ENCODE measurements at places on chromosomes 1 and 21. TPM values are rescaled to one million over a fixed set of nuclear protein-coding genes. Genes with fewer than 3 reads are reported as not detected.

MROH7 gene
- total RNA-seq = 5.3 TPM

- no peak for DNase-seq
These were observed 4.9 kb upstream of the ABCD3 start for GRCh38 chr1:94413311-94413710.

GRCh38 chr1:50959303-50959912, 659 bp downstream of the FAF1 start:
- no peak for DNase-seq

GRCh38 chr1:218339267-218339831, 5.8 kb upstream of the TGFB2 start:
- DNase-seq = no peak

GRCh38 chr1:216824511-216824910, 101.3 kb upstream of the ESRRG start:
- DNase-seq = no peak

GRCh38 chr1:212313616-212314015, 28.4 kb downstream of the PPP2R5A start:
- no peak for DNase-seq

DNA sequence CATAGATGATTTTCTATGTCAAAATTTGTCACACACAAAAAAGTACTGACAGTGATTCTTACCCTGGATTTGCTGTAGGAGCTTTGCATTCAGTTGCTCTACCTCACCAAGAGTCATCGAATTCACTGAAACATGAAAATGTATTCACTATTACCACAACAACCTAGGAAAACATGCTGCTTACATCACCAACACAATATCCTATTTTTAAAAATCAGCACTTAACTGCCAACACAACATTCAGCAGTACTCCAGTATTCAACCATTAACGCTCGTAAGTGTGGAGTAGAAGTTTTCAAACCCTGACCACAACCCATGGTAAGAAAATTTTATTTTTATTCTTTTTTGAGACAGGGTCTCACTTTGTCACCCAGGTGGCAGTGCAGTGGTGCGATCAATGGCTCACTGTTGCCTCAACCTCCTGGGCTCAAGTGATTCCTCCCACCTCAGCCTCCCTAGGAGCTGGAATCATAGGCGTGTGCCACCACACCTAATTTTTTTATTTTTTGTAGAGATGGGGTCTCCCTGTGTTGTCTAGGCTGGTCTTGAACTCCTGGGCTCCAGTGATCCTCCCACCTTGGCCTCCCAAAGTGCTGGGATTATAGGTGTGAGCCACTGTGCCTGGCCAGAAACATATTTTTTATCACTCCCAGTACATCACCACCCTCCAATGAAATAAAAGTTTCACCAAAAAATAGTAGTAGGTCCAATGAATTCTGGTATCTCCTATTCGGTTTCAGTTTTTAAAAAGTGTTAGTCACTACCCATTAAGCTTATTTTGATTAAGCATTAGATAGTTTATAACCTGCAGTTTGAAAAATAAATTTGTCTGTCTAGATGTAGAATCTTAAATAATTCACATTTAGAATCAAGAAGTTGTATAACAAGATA, 23.8 kb downstream of the C21orf91 start:
- no peak for DNase-seq

DNA sequence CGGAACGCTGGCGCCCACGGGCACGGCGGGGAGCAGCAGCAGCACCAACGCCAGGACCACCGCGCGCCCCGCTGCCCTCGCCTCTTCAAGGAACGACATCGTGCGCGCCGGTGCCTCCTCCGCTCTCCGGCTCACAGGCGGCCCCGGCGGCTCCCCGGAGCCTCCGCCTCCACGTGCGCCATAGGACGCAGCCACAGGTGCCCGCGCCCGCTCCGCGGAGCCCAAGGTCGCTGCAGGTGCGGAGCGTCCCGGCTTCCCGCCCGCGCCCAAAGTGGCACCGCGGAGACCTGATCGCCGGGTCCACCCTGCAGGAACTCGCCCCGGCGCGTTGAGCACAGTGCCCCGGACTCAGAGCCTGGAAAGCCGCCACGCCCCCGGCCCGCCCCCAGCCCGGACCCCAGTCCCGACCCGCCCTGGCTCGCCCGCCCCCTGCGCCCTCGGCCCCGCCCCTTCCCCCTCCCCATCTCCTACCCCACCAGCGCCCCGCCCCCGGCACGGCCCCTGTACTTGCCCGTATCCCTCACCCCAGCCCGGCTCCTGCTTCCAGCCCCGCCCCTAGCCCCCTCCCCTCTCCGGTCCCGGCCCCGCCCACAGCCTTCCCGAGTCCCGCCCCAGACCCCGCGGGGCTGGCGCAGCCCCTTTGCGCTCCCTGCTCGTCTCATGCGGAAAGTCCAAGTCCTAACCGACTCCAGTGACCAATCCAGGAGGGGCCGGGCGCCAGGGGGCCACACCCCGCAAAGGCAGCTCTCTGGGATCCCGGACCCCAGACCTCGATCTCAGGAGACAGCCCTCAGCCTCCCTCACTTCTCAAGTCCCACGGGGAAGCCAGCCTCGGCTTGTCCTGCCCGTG, at the start of gene MEGF6:
Gene MEGF6, minus strand, starts transcription at position 339 of the 850 bp plus-strand sequence. Its CDS starts 240 bp downstream, at position 99.
- peak; percentile 70 for DNase-seq

GRCh38 chr1:72286401-72286800, 4.1 kb upstream of the NEGR1 start:
- no peak for DNase-seq

DNA sequence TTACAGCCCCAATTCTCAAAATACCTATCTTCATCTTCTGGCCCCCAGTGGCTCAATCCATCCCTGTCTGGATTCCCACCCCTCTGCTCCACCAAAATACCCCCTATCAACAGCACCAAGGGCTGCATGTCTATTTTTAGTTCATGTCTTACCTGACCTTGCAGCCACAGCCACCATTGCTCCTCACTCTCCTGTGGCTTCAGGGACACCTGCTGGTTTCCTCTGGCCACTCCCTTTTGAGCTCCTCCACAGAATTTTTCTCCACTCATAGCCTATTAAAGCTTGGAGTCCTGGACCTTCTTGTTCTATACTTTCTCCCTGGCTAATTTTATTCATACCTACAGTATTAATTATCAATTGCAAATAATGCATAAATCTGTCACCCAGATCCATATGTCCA, 125.3 kb upstream of the NGF start:
- DNase-seq = no peak

Measured in breast epithelium (tissue), 4 donors.